ENCODE measurements at places on chromosomes 2 and 18.

DNA sequence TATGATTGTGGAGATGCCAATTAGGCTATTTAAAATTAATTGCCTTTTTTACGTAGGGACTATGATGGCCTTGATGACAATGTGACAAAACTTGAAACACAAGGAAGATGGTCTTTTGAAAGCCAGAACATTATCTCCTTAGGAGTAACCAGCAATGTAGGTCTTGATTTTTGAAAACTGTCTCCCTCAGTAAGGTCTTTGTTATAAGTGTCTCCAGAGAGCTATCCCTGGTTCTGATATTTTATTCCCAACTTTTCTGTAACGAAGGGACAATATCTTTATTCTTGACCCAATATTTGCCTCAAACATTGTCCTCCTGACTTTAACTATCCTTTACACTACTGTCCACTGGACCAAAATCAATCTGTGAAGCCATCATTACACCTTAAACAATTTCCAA is 493.2 kb downstream of the CCDC85A start:
- DNase-seq: no peak

DNA sequence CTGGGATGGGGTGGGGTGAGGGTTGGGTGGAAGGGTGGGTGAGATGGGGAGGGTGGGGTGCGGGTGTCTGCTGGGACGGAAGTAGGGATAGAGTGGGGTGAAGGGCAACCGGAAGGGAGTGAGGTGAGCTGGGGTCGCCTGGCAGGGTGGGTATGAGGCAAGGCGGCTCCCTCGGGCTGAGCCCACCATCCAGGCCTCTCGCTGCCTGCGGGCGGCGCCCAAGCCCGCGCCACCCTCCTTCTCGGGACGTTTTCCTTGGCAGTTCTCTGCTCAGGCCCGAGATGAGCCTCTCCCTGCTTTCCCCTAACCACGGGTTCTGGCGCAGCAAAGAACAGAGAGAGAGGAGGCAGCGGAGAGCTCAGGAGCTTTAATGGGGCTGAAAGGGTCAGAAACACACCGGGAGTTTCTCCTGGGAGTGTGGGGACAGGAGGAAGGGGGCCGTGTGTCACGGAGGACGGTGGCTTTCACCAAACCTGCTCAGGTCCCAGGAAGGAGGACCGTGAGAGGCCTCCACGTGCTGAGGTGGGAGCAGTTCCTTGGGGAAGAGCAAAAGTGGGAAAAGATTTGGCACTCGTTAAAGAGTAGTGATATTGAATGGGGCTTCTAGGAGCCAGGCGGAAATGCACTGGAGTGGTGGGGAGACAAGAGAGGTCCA is 4.1 kb downstream of the FEV start:
- no peak for DNase-seq

DNA sequence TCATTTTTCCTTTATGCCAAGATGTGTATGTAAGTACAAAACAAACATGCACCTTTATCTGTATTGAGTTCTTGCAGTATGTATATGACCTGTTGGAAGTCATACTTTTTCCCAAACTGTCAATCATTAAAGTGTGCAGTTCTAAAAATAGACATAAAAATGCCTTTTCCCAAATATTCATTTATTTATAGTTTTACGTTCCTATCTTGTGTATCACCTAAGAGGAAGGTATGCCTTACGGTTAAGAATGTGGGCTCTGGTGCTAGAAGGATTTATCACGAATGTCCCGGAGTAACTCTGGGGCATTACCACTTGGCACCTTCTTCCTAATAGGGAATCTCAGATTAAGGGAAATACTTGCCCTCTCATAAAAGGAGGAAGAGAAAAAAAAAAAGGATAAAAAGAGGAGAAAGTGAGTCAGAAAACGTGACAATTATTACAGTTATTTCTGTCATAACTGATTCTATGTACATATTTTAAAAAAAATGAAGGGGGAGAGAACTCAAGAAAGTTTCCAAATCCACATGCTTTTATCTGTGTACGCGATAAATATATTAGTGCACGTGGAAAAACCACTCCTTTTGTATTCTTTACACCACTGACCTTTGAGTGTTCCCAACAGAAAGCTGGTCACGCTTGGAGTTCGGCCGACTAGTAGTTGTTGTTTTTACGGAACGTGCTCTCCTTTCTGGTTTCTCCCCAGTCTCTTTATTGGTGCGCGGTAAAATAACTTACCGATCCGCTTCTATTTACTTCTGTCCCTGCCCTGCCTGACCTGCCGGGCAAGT is 721 bp downstream of the MCEE start:
- DNase-seq: no peak

GRCh38 chr18:70991577-70991976 is 702.7 kb downstream of the SOCS6 start:
- DNase-seq: no peak

DNA sequence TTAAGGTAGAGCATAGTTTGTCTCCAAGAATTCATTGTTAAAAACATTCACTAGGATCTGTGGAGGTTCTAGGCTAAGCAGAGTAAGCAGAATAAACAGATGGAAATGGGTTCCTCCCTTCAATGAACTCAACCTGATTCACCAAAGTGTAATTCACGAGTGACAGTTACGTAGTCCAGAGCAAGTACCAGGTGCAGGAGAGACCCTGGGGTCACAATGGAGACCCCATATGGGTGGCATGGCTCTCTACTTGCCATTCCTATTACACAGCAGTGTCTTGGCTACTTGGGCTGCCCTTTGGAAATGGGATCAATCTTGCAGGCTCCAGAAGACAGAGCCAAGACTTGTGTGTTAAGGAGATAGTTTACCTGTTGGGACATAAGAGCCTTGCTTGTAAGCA is 7.1 kb downstream of the MYCN start:
- DNase-seq: no peak

- DNase-seq: no peak
Observed at GRCh38 chr2:39059366-39059952, 61.4 kb downstream of the SOS1 start.

DNA sequence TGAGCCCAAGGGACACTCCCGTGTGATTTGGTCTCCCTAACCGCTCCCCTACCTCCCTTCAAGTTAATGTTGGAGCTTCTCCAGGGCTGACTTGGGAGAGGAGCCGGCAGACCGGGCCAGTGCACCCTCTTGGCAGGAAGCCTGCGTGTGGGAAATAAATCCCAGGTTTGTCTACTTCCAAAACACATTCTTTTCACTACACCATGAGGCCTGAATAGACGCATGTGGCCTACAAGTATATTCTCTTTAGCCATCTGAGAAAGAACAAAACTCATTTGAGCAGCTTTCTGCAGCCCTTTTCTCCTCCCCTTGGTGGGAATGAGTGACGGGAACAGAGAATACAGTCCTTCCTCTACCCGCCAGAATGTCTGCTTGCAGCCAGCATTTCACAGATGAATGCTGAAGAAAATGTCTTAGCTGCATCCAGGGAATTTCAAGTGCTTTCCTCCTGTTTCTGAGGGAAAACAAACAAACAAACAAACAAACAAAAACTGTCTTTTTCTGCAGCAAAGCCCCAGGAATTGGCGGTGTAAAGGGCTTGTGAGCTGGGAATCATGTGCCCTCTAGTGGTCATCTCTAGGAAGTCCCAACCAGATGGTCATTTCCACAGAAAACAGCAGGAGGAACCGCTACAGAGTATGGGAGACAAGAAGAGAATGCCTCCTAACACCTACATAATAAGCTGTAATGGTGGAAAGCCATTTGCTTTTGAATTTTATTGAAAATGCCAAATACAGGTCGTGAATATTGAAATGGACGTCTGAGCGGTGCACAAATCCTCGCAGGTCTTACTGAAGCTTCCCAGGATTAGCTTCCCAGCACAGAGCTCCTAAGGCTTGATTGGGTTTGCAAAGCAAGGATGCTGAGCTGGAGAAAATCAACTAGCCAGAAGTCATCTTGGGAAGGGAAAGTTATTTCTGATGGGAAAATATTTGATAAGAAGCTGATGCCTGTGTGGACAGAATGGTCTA is 41.2 kb upstream of the DAPL1 start:
- DNase-seq: peak; percentile 6

DNA sequence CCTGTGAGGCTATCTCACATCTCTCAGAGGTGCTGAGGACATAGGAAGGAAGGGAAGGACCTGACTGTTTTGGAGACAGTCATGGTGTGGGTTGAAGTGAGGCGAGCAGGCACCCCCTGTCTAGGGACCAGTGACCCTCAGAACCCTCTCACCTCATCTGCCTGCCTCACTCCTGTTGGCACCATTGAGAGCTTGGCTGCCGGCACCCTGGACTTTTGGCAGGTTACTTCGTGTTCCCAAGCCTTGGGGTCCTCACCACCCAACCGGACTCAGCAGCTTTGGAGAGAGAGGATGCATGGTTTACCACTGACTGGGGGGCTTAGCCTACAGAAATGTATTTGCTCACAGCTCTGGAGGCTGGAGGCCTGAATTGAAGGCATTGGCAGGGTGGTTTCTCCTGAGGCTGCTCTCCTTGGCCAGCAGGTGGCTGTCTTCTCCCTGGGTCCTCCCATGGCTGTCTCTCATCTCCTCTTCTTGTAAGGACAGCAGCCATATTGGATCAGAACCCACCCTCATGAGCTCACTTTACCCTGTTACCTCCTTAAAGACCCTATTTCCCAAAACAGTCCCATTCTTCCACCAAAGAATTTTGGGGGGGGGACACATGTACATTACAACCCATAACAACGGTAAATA is 142.0 kb downstream of the TSN start:
- no peak for DNase-seq

DNA sequence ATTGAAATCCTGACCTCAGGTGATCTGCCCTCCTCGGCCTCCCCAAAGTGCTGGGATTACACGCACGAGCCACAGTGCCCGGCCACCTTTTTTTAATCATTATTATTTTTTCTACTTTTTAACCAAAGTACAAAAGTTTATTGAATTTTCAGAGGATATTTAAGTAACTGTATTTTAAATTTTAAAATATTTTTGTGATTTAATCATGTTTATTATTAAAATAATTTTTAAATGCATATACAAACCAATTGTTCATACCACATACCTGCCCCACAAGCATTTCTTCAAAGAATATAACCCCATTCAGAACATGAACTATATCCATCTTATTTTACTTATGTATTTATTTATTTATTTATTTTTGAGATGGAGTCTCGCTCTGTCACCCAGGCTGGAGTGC is 163.6 kb upstream of the MAP2 start:
- DNase-seq: no peak

- no peak for DNase-seq
Observed at GRCh38 chr2:23609254-23609653, 224.3 kb downstream of the KLHL29 start.

DNA sequence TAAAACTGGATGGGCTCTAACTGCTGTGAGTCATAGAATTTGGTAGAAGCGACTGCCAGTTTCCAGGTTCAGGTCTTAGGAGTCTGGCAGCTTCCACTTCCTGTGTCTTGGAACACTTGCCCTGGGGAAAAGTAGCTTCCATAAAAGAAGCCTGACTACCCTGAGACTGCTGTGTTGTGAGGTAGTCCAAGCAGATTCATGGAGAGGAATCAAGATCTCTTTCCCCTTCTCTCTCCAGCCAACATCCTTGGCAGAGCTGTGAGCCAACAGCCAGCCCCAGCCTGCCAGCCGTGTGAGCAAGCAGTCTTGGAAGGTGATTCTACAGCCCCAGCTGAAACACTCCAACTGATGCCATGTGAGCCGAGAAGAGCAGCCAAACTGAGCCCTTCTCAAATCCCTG is 33.7 kb downstream of the SLC20A1 start:
- no peak for DNase-seq

DNA sequence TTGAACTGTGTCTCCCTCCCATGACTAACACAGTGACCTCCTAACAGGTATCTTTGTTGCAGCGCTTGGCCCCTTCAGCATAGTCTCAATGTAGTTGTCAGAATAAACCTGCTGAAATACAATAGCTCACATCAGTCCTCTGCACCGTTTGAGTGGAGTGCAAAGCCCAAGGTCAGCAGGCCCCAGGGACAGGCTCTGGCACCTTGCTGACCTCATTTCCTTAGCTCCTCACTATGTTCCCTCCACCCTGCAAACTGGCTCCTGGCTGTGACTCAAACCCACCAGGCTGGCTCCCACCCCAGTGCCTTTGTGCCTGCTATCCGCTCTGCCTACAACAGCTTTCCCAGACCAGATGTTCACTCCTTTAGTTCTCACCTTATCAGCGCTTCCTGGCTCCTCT is 146.7 kb downstream of the LRATD1 start:
- DNase-seq: no peak

- DNase-seq: no peak
Observed at GRCh38 chr2:238669046-238669445, 178.8 kb upstream of the TWIST2 start.

- DNase-seq: no peak
Observed at GRCh38 chr2:146544701-146545100, 1300.1 kb upstream of the ACVR2A start.

DNA sequence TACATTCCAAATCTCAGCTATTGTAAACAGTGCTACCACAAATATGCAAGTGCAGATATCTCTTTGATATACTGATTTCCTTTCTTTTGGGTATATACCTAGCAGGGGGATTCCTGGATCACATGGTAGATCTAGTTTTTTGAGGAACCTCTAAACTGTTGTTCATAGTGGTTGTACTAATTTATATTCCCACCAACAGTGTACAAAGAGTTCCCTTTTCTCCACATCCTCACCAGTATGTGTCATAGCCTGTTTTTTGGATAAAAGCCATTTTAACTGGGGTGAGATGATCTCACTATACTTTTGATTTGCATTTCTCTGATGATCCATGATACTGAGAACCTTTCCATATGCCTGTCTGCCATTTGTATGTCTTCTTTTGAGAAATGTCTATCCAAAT is 6.3 kb upstream of the CCNT2 start:
- DNase-seq: no peak

DNA sequence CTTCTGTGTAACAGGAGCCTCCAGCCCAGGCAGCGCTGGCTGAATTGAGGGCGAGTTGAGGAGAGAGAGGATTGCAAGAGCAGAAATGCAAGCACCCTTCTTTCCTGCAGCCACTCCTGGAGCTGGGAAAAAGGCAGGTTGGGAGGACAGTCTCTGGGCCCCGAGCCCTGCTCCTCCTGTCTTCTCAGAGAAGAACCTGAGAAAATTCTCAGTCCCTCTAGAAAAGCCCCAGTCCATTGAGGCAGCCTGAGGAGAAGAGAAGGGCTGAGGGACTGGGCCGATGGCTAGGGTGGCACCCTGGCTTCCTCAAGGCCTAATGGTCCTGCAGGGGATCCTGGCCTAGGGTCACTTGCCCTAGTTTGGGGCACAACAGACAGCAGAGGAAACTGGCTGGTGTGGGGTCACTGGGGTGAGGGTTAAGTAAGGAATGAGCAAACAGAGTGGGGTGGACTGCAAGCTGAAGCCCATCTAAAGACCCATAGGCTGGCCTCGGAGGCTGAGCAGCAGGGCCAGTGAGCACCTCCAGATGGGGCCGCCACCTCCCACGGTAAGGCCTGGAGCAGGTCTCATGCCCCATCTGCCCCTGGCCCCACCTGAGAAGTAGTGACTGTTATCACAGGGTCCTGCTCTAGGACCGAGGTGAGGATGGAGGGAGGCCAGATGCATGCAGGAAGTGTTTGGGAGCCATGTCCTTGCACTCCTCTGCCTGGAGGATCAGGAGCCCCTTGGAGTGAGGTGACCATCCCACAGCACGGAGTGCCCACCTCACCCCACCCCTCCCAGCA is 12.4 kb downstream of the CIB4 start:
- DNase-seq: no peak

GRCh38 chr18:62023536-62023935 is 130.7 kb upstream of the RNF152 start:
- no peak for DNase-seq

Measured in stimulated activated CD4-positive, alpha-beta T cell treated with anti-CD3 and anti-CD28 coated beads, Interleukin-2, amount 100 ng/mL, for 4 hours (primary cell).